Activated CD8-positive, alpha-beta T cell treated with anti-CD3 and anti-CD28 coated beads, Interleukin-2, amount 10 ng/mL, durations not matched to agents 7 days and 5 days (primary cell): ENCODE measurements at places on chromosomes 13 and 19. TPM values are rescaled to one million over a fixed set of nuclear protein-coding genes. Genes with fewer than 3 reads are reported as not detected.

The PGLYRP2 gene
- not detected for total RNA-seq

The ZNF728 gene
- total RNA-seq = not detected

The ATCAY gene
- total RNA-seq = not detected

The PMIS2 gene
- not detected for total RNA-seq

The SLC7A10 gene
- total RNA-seq = not detected

The FUZ gene
- total RNA-seq = 23.1 TPM

The LILRB1 gene
- 0.92 TPM for total RNA-seq

The ZNF583 gene
- total RNA-seq = 4.6 TPM

The SERP2 gene
- 0.31 TPM for total RNA-seq

The SGCG gene
- not detected for total RNA-seq

The REEP6 gene
- total RNA-seq = 1.7 TPM

The ANGPTL8 gene
- total RNA-seq = not detected

The LCP1 gene
- total RNA-seq = 1,321 TPM

The CGB2 gene
- not detected for total RNA-seq

The ZNF578 gene
- total RNA-seq = 1.9 TPM

The SCGB2B2 gene
- total RNA-seq = 0.42 TPM

The ATP4B gene
- not detected for total RNA-seq

The TMEM221 gene
- not detected for total RNA-seq
